Cerebellar cortex (tissue), 1 donor: ENCODE measurements at places on chromosomes 16 and 17.

GRCh38 chr16:71658771-71659170, 32.8 kb downstream of the MARVELD3 start:
- DNase-seq = no peak

GRCh38 chr17:7328840-7329373, at the start of gene NEURL4:
NEURL4 (minus strand) TSS chr17:7329335; CDS start chr17:7329312, 23 bp downstream.
- no peak for DNase-seq

- no peak for DNase-seq
These were observed 10.6 kb upstream of the TFAP4 start for GRCh38 chr16:4283441-4283840.

DNA sequence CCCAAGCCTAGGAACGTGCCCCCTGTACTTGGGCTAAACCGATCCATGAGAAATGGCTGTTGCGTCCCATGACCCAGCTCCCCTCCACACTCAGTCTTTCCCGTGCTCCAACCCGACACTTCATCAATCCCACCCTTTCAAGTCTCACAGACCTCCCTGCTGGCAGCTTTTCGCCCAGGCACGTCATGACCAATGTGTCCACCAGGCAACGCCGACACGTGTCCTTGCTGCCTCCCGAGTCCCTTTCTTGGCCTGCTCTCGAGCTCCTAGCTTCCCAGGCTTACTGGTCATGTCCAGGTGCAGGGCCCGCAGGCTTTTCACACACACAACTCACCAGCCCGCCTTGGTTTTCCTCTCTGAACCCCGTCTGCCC, 12.2 kb downstream of the MNT start:
- no peak for DNase-seq

DNA sequence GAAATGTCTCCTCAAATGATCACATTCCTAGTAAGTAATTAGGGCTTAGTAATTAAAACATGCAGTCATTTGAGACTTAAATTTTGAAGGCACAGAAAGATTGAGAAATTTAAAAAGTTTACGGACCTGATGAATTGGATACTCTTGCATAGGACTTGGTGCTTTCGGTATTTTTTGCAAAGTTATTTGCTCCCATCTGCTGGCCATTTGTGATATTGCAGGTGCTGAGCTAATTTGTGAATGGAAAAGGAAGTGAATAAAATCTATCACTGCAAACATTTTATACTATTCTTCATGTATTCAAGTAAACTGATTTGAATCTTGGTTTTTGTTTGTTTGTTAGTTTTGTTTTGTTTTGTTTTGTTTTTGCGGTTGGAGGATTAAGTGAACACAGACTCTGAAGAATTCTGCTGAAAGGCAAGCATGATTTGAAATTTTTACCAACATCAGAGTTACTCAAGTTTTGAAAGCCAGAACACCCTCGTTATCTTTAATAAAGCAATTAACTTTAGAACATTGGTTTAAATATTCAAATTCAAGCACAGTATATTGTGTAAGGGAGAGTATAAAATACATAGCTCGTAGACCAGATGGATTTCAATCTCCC, 689.5 kb upstream of the RBFOX1 start:
- peak; percentile 83 for DNase-seq

DNA sequence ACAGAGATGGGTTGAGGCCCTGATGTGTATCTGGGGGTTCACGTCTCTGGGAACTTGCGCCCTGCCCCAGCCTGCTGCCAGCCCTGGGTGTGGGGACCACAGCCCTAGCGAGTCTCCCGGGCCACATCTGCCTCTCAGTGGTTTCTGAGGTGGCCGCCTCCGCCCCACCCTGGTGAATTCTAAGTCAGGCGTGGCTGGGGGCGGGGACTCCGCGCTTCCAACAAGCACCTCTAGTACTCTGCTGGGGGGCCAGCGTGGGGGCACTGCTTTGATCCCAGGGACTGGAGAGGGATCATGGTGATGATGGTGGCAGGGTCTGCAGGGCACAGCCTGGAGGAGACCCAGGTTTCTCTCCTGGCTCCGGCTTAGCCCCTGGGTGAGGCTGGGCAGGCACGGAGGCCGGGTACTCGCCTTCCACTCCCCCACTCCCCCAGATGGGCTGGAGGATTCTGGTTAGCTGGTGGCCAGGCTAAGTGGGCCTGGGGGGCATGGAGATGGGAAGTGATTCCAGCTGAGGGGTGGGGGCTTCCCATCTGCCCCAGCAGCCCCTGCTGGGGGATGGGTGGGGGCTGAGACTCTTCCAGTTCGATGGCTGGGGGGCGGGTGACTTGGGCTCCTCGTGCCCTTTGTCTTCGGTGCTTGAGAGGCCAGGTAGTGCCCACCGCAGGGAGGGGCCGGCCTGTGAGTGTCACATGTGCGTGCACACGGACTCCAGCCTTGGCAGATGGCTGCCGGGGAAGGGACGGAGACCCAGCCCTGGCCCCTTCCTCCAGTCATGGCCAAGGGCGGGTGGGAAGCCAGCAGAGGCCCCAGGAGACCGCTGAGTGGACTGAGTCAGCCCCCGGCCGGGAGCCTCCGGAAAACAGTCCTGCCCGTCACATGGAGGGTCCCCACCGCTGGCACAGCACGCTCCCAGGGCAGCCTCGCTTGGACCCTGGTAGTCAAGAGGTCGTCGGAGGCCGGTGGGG, 3.9 kb downstream of the GLIS2 start:
- DNase-seq = no peak

DNA sequence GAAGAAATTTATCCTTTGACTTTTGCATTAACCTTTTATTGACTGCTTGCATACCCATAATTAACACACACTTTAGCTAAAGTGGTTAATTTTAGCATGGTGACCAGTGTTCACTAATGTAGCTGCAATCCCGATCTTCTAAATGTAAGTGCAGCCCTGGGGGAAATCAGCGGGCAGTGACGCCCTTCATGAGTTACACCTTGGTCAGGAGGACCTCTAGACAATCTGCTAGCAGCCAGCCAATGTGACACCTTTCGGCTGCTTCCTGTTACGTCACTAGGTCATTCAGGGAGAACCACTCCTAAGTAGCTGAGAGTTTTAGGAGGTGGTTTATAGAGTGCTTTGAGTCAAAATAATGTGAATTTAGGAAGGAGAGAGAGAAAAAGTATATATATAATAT, 180.5 kb downstream of the IRX3 start:
- DNase-seq = no peak

DNA sequence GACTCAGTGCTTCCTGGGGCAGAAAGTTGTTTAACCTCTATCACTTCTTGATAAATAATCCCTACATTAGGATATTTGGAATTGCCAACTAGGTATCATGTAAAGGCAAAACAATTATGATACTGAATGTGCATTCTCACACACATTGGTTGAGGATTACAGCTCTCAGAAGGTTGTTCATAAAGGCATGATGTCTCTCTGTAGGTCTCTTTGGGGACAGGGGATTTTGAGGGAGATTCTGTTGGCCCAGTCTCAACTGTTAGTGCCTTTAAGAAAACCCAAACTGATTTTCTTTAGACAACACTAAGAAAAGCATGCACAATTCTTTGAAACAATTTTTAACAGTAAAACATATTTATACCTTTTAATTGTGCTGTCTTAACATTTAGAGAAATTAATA, 56.5 kb downstream of the GNAO1 start:
- DNase-seq = no peak

DNA sequence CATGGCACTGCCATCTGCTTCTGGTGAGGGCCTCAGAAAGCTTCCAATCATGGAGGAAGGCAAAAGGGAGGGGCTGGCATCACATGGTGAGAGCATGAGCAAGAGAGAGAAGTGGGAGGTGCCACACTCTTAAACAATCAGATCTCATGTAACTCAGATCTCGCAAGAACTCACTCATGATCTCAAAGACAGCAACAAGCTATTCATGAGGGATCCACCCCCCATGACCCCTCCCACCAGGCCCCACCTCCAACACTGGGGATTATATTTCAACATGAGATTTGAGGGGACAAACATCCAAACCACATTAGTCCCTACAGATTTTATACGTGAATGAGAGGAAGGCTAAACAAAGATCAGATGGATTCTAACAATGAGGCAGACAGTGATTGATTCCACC, 8.9 kb upstream of the TMEM132E start:
- DNase-seq = no peak

GRCh38 chr16:83925957-83926725, 26.9 kb upstream of the OSGIN1 start:
- no peak for DNase-seq

DNA sequence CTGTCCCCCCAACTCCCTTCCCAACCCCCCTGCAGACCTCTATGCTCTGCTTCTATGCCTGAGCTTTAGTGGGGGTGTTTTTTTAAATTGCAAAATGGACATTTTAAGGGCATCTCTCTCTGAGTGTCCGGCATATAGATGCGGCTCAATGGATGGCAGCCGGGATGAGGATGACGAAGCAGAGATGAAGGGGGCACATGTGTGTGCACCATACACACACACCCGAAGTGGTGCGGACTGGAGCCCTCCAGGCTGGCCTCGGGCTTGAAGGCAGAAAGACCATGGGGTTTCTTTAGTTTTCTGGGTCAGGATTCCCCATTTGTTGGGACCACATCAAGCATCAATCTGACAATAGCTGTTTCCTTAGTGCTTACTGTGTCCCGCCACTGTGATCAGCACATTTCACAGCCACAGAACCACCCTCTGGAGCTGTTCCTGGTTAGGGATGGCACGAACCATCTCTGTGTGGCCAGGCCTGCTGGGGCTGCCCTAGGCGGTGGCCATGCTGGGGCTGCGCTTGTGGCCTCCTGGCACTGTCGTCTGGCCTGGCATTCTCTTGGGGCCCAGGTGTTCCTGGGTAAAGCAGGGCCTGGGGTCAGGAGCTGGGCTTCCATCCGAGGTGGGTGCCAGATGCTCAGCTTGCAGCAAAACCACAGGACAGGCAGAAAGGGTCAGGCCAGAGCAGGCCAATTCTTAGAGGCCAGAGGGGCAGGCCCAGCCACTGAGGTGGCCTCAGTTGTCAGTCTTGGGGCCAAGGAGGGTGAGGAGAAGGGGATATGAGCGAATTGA, 49.9 kb downstream of the NT5M start:
- DNase-seq = no peak

- peak; percentile 70 for DNase-seq
These were observed 265.1 kb downstream of the PRKCA start for GRCh38 chr17:66567234-66568170.

DNA sequence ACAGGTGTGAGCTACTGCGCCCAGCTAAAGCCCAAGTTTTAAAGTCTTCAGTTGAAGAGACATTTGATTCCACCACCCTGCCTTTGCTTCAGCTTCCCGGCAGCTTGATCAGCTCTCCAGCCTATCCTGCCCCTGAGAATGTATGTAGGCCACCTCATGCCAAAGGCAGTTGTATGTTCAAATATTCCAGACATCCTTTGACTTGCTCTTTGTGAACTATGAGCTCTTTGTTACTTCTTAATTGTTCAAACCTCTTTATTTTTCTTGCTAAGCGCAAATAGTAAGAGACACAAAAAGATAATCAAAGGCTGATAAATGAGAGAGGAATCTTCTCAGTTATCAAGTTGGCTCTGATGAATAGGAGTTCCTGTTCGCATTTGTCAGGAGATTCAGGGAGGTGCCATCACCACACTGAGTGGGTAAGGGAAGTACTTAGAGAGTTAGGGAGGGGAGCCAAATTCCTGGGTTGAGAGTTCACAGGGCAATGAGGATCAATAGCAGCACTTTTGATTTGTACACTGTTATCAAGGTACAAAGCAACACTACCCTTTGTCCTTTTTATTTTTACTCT, 32.0 kb upstream of the SUPT4H1 start:
- no peak for DNase-seq

DNA sequence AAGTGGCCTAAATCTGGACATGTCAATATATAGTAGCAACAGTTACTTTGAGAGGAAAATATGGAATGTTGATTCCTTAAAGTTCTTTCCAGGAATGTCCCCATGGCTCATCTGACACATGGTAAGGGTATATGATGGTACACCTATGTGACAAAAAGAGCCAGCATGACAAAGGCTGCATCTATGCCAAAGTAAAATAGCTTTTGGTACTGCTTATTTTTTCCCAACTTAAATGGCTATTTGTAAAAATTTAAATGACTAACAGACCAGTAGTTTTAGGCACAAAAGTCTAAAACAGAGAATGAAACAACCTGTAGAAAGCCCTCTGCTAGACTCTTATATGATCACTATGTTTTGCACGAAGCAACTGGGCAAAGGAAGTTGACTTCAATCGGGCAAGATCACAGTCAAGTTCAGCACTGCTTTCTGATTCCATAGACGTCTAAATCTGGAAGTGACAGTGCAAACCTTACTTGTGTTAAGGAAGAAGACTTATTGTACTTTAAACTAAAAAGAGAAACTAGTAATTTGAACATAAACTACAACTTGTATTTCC, 135.1 kb downstream of the SKAP1 start:
- no peak for DNase-seq

DNA sequence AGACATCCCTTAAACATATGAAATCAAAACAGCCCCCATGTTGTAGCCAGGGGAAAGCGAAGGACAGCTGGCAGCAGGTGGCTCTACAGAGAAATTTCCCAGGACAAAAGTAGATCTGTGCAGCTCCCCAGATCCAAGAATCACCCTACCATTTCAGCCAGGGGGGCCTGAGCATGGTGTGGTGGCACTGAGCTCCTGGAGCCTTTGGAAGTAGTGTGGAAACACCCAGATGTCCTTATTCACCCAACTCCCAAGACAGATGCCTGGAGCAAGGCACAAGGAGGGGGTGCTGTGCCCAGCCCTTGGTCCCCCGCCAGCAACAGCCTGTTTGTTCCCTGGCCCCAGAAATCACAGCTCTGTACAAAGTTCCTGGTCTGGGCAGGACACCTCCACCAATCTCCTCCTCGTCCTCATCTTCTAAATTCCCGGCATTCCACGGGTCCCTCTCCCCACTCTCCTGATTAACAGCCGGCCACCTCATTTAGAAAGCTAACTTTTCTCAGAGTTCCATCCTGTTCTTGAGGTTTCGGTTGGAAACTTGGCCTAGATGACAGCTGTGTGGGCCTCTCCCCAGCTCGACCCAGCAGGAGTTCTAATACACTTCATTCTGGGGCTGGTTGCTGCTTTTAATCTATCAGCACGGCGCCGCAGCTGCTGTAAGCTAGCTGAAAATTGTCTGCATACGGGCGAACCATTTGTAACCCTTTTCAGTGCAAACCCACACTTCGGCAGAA, 191.1 kb downstream of the C16orf78 start:
- DNase-seq = no peak

- DNase-seq = no peak
These were observed 53.0 kb downstream of the EPN2 start for GRCh38 chr17:19290066-19290705.

DNA sequence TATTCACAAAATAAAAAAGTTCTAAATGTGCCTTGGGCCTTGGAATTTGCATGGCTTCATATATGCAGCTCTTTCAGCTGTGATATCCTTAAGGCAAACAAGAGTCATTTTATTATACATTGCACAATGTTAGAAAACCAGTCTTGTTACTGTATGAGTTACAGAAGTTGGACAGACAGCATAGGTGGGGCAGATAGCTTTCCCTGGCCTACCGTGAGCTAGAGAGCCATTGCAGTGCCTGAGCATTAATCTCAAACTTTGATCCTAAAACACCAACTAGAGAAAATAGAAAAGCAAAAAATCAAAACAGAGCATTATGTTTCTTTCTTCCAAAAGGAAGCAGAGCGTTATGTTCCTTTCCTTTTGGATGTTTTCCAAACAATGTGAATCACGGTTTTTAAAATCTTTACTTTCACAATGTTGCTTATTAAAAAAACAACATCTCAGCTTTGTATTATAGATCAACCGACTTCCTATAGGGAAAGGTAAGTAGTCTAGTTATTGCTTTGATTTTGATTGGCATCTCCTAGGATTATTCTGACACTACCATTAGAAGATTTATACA, 32.2 kb downstream of the ARHGAP44 start:
- DNase-seq = no peak

- no peak for DNase-seq
These were observed 2.3 kb upstream of the MAP2K3 start for GRCh38 chr17:21282231-21282630.
